MG63 (cell line): ENCODE measurements at places on chromosomes 7 and 10. TPM values are rescaled to one million over a fixed set of nuclear protein-coding genes. Genes with fewer than 3 reads are reported as not detected.

The DTX2 gene
- 1.2 and 8.0 TPM in 2 replicates for total RNA-seq

DNA sequence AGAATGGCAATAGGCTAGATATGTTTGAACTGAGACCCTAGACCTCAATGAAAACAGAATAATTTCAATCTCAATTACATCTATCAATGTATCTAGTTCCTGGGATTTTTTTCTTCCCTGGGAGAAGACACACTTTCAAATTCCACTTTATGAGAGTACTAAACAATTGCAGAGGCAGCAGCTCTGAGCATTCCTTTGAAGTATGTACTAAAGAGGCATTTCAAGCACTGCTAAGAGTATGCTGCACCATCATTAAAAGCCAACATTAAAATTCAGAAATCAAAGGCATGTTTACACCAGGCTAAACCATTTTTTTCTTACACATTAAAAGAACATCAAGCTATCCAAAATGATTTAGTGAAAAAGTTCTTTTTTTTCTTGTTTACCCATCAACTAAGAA lies 297.9 kb upstream of the CACNA2D1 start:
- DNase-seq = no peak

- peak; percentile 3 for DNase-seq
Measured at GRCh38 chr7:84314263-84314662, 119.7 kb upstream of the SEMA3A start.

GRCh38 chr10:107966826-107967225 lies 802.3 kb upstream of the SORCS1 start:
- DNase-seq = no peak

GRCh38 chr10:98078774-98079173 lies 48.4 kb upstream of the CRTAC1 start:
- no peak for DNase-seq
